ENCODE measurements at places on chromosomes 16 and 17.

DNA sequence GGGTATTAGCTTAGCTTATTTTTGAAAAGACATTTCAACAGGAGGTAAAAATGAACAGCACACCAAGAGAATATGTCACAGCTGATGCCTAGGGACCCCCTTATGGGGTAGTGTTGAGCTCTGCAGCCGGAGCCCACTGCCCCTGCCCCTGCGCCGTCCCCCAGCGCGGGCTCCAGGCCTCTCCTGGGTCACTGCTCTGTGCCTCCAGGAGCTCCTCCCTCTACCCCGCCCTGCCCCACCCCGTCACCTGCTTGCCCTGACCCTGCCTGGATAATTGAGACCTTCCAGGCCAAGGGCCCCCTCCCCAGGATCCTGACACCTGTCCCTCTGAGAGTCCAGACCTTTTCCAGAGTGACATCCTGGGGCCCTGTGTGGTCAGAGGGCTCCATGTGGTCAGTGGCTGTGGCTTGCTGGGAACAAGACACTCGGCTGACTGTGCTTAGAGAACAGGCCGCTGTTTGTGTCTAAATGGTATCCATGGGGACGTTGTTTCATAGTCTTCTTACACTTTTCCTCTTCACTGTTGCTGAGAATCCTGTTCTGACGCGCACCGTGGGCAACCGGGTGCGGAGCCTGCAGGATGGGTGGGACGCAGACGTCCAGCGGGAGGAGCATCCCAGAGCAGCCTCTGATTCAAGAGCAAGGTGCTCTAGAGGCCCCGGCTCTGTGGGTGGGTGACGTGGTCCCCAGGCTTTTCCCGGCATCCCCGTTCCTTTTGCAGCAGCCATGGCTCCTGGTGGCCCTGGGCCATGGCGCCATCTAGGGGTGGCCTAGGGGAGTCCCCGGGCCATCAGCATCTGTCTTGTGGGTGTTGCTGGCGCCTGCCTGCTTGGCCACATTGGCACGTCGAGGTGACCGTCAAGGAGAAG, 20.0 kb upstream of the WFIKKN1 start:
- no peak for DNase-seq

GRCh38 chr16:69606985-69607384, 41.2 kb downstream of the NFAT5 start:
- no peak for DNase-seq

DNA sequence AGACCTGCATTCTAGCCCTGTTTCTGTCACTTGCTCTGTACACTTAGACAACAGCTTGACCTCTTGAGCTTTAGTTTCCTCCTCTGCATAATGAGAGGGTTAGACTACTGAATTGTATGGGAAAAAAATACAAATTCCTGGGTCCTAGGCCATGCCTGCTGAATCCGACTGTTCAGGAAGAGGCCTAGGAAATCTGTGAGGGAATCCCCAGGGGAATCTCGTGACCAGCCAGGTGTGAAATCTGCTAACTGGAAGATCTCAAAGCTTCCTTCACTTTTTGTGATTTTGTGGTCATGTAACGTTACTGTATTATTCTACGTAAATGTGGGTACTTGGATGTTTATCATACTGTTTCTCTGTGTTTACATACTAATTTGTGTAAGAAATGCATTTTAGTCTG, 58.2 kb downstream of the CYLD start:
- DNase-seq = no peak

- no peak for DNase-seq
Observed at GRCh38 chr17:29591146-29591736, 1.7 kb upstream of the ANKRD13B start.

DNA sequence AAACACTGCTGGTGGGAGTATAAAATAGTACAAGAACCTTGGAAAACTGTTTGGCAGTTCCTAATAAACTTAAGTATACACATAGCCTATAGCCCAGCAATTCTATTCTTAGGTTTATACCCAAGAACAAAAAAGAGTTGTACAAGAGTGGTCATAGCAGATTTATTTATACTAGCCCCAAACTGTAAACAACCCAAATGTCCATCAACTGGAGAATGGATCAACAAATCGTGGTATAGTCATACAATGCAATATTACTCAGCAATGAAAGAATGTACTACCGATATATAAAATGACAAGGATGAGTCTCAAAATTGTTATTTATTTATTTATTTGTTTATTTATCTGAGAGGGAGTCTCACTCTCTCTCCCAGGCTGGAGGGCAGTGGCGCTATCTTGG, 23.1 kb downstream of the GNGT2 start:
- no peak for DNase-seq
